ENCODE measurements at places on chromosomes 2 and 18.

- no peak for DNase-seq
Observed at GRCh38 chr2:12755384-12755783, 38.6 kb downstream of the TRIB2 start.

DNA sequence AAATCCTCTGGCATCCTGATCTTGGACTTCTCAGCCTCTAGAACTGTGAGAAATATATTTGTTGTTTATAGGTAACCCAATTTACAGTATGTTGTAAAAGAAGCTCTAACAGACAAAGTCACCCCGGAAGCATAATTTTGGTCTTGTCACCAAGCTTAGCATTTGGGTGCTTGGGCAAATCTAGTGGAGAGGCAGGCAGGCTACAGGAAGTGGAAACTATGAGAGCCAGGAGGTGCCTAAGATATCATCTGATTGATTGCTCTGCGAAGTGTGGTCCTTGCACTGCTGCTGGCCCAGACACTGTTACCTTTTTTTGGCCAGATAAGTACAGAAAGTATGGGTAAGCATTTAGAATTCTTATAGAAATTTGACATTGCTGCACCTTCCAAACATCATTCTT is 102.9 kb downstream of the CDC42EP3 start:
- DNase-seq = no peak

- no peak for DNase-seq
Observed at GRCh38 chr2:71839826-71840225, 307.8 kb downstream of the CYP26B1 start.

DNA sequence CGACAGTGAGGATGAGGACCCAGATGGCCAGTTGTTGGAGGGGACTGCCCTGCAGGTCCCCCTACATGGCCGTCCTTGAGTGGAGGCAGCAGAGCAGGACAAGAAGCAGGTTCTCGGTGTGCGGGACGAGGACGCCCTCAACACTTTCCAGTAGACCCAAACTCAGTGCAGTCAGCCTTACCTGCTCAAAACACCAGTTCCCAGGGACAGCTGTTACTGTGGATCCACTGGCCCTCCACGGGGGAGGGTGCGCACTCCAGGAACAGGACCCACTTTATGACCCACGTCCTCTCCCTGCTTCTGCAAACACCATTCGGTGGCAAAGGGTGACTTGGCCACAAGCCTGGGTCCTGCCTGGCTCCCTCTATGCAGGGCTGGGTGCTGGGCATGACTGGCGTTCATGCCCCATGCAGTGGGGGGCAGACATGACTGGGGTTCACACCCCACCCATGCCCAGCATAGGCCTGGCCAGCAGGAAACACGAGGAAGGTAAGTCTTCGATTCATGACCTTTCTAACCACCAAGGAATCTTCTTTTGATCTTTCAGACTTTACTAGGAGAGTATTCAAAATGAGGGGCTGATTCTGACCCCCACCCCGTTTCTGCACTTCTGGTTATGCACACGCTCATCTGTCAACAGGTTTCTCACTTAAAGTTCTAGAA is 233.7 kb downstream of the HDAC4 start:
- peak; percentile 2 for DNase-seq

DNA sequence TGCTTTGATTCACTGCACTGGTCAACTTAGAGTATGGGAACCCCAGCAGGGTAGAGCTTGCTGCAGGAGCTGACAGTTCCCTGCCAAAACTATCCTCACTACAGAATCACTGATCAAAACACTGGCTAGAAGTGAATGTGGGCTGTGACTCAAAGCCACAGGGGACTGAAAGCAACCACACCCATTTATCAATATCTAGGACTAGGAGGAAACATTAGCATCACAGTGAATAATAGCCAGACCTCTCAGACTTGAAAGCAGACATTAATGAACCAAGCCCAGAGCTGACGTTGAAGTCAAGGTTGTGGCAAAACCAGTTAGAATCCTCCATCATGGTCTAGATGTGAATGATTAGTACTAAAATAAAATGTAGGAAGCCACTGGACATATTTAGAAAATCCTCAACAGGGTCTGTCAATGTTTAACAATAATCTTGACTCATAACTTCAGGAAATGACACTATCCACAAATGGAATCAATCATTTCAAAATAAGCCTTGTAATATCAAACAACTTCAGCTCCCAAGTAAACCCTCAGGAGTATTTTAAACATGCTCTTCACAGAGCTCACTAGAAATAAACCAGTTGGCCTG is 131.4 kb downstream of the CDH20 start:
- DNase-seq = no peak

DNA sequence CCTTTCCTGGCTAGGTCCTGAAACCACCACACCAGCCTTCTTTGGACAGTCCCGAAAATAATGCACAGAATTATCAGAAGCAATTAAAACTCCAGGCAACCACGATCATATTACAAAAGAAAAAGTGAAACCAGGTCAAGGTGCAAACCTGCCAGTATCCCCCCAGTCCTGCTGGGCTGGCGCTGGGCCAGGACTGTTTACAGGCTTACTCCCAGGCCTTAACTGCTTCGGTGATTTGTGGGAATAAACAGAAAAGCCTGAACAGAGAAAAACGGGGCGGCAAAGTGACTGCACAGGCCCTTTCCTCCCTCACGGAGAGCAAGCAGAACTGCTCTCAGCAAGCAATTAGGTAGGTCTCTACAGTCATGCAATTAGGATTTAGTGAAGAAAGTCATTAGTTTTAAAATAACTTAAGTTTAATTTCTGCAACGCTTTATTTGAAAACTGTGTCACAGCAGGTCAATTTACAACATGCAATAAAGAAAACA is 1.3 kb downstream of the HDAC4 start:
- peak; percentile 31 for DNase-seq

DNA sequence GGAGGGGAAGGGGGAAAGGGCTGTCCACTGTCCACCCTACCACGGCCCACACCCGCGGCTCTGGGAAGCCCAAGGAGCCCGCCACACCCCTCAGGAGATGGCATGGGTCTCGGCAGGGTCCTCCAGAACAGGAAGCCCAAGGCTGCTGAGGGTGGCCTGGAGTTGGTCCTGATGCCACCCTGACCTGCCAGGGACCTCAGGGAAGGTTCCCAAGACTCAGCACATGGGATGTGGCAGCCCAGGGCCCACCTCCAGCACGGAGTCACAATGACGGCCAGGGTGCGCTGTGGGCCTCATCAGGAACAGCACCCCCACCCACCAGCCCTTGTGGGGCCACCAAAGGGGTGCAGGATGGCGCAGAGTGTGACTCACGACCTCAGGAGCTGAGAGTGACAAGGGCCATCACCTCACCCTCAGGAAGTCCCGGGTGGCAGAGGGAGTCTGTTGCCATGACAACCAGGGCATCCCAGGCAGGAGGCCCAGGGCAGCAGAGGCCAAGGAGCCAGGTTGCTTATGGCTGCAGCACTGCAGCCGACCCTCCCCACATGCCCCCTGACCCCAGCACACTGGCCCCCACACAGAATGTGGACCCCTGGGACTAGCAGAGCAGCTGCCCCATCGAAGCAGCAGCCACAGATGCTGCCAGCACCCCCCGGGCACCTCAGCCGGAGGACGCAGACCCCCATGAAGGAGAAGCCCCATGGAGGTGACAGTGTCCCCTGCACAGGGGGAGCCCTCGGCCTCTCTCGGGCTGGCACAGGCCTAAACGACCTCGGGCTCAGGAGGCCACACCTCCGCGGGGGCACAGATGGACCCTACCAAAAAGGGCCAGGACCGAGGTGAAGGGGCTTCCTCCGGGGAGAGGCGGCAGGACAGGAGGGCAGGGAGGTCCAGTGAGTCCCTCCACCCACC is 34.3 kb downstream of the KIF1A start:
- DNase-seq = peak; percentile 5

- DNase-seq = no peak
Observed at GRCh38 chr2:95390272-95390880, 12.1 kb upstream of the FAHD2A start.

GRCh38 chr18:35289727-35290093 is 319 bp downstream of the ZSCAN30 start:
- peak; percentile 17 for DNase-seq

DNA sequence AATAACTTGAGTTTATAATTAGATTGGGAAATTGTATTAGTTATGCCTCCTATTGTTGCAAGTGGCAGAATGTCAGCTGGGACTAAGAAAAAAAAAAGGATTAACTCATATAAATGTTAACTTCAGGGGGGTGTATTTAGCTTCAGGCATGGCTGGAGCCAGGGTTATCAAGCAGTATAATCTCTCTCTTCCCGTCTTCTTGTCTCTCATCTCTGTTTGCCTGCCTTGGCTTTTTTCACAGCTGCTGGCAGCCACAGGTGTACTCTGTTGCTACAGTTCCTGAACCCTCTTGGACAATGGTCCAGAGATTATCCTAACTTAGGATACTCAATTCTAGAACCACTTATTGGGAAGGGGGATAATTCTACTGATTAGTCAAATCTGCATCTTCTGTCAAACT is 370.7 kb upstream of the MEX3C start:
- no peak for DNase-seq

DNA sequence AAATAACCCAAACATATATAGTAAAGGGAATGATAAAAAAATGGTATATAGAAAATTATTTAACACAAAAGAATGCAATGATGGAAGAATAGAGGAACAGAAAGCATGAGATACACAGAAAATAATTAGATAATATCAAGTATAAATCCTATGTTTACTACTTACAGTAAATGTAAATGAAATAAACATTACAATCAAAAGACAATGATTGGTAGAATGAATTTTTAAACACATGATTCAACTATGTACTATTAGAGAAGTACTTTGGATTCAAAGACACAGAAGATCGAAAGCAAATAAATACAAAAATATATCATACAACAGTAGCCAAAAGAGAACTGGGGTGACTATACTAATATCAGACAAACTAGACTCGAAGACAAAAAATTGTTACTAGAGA is 97.6 kb upstream of the PARD3B start:
- DNase-seq = no peak

GRCh38 chr18:38579764-38580163 is 1014.2 kb upstream of the CELF4 start:
- no peak for DNase-seq

GRCh38 chr2:113966171-113966570 is 76.3 kb downstream of the ACTR3 start:
- no peak for DNase-seq

- DNase-seq = no peak
Observed at GRCh38 chr18:22349966-22350365, 67.7 kb downstream of the CTAGE1 start.

DNA sequence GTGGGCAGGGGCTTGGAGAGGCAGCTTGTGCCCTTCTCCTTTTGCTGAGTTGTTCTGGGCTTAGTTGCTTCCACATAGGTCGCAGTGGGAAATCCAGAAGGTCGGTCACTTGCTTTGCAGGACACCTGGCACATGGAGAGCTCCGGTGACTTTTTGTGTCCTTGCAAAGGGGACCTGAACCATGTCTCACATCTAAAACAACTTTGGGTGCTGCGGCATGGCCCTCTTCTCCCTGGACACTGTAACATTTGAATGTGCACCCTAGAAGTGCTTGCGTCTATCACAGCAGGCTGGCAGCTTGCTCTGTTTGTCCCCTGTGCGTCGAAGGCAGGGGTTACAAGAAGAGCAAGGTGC is 189.9 kb upstream of the TWIST2 start:
- no peak for DNase-seq

- DNase-seq = no peak
Observed at GRCh38 chr2:206112846-206113547, 27.0 kb upstream of the INO80D start.

GRCh38 chr2:172270278-172271079 is 156.9 kb upstream of the ITGA6 start:
- no peak for DNase-seq

DNA sequence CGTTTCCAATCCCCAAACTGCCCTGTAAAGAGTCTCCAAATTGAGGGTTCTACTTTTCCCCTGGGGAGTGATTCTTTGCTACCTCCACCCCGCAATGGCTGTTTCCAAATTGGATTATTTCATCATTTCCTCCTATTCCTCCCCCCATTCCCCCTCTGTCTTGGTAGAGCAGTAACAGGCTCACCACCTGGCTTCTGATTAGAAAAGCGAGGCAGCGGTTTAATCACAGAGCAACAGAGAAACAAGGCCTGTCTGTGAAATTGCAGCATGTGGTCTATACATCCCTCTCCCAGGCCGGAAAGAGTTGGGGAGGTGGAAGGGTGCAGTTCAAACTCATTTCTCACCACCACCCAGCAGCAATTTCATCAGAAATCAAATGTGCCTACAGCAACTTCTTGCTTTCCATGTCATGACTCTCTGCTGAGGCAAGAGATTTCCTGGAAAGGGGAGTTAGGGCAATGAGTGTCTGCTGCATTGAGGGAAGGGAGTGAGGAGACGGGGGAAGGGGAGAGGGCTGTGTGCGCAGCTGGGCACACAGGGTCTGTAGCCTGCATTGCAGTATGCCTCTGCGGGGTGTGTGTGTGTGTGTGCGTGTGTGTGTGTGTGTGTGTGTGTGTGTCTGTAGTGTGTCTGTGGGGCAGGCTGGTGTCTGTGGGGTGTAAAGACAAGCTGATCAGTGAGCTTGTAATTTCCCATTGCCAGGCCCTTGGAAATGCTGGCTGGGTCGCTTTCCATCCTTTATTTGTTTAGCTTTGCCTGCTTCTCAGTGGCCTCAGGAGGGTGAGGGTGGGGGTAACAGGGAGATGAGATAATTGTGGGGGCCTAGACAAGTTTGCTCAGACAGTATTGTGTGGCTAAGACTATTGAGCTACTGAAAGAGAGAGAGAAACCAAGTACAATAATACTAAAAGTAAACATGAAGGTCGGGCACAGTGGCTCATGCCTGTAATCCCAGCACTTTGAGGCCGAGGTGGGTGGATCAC is 13.5 kb upstream of the IGFBP2 start:
- no peak for DNase-seq

DNA sequence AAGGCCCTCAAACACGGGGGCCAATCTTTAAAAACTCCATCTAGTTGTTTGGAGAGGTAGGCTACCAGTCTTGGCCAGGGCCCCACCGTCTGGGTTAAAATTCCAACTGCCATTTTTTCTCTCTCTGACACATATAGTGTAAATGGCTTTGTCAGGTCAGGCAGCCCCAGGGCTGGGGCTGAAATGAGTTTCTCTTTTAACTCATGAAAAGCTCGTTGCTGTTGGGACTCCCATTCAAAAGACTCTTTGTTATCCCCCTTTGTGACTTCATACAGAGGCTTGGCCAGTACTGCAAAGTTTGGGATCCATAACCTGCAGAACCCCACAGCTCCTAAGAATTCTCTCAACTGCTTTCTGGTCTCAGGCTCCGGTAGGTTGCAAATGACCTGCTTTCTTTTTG is 99.4 kb upstream of the SLC1A4 start:
- no peak for DNase-seq

DNA sequence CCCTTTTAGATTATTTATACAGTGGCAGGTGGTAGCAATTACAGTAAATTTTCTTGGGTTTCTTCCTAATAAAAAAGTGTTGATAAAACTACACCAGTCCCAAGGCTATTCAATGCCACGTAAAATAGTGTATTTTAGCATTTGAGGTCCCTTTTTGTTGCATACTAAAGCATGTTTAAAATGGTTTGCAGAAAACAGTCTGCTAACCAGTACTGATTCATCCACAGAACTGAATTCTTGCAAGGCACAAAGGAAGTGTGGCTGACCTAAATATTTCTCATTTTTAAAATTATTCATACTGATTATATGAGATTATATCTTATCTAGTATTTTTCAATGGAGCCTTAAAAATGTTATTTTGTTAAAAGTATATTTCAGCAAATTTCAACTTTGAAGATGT is 98.1 kb downstream of the SMAD2 start:
- DNase-seq = no peak

Data from T-helper 17 cell (primary cell).